ENCODE measurements at places on chromosomes 1 and 21.

GRCh38 chr1:89966656-89967055, 28.3 kb upstream of the ZNF326 start:
- no peak for DNase-seq

DNA sequence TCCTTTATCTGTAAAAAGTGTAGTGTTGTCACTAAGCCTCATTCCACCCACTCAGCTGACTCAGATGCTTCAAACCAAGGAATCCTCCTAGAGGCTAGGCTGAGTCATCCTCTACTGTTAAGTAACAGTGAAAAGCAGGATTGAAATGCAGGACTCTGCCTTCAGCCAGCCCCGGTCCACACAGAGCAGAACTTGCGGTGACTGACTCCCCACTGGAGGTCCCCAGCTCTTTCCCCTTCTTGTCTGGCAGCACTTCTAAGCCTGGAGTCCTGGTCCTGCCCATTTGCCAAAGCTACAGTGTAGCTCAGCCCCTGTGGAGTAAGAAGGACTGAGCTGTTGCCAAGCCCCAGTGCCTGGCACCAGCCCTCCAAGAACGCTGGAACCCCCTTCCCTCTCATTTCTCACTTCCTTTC, 1.7 kb downstream of the RAB7B start:
- DNase-seq: no peak

DNA sequence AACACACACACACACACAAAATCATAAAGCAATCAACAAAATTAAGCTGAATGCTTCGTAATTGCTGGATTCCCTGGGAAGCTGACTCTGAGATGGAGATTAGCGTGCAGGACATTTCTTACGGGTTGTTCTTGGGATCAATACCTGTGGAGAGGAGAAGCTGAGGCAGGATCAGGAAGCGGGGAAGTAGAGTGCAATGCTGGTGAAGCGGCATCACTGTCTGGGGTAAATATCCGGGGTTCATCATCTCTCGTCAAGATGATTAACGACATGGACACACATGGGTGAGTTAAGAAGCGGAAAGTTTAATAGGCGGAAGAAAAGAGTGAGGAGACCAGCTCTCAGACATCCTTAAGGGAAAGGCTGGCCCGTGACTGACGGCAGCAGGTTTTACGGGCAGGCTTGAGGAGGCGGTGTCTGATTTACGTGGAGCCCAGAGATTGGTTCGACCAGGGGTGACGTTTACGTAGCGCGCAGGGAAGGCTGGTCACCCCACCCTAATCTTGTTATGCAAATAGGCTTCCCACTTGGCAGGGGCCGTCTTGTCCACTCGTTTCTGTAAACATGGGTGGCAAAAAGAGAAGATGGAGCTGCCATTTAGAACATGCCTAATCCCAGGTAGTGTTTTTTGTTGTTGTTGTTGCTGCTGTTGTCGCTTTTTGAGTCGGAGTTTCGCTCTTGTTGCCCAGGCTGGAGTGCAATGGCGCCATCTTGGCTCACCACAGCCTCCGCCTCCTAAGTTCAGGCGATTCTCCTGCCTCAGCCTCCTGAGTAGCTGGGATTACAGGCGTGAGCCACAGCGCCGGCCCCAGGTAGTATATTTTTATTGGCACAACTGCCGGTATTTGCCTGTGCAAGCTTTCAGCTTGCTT, 135.6 kb upstream of the KCNJ15 start:
- no peak for DNase-seq

DNA sequence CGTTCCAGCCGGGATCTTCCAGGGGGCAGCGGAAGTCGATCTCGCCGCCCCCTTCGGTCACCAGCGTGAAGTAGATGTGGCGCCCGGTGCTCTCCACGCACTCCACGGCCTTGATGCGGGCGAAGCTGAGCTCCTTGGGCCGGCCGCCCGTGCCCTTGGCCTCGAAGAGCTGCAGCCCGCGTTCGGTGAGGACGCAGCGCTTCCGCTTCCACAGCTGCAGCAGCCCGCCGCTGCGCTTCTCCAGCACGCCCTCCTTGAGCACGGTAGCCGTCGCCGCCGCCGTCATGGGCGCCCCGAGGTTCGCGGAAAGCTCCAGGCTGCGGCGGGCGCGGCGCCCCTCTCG, 516 bp downstream of the PHLDA3 start:
- DNase-seq: no peak

GRCh38 chr21:15441992-15442391, 287.8 kb upstream of the USP25 start:
- DNase-seq: no peak

DNA sequence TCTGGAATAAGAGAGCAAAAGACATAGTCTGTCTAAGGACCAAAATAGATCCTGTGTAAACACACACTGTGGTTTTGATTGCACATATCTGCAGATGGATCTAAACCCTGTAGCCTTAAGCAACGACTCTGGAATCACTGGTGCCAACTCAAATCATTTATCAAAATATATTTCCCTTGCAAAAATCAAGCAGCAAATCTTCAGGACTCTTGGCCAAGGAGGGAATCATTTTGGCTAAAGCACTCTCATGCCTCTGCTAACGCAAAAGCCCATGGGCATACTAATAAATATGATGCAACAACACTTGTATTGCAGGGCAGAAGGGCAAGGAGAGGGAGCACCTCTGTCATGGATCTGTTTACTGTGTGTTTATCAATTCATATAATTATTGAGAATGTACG, 155.4 kb upstream of the DUSP10 start:
- no peak for DNase-seq

GRCh38 chr1:45924736-45925135, 121.3 kb downstream of the MAST2 start:
- DNase-seq: no peak

- DNase-seq: peak; percentile 63
Measured at GRCh38 chr1:227885135-227885647, 62.5 kb downstream of the WNT9A start.
